Activated naive CD4-positive, alpha-beta T cell treated with anti-CD3 and anti-CD28 coated beads, Interleukin-2, amount 50 U/mL, for 72 hours (primary cell): ENCODE measurements at places on chromosomes 7 and 10. TPM values are rescaled to one million over a fixed set of nuclear protein-coding genes. Genes with fewer than 3 reads are reported as not detected.
A peak's percentile ranks its signal among the peaks of the same experiment; 100 is the strongest.

Gene IDI2
- total RNA-seq: not detected

- no peak for DNase-seq
These were observed 45.6 kb upstream of the SGCE start for GRCh38 chr7:94701555-94701973.

DNA sequence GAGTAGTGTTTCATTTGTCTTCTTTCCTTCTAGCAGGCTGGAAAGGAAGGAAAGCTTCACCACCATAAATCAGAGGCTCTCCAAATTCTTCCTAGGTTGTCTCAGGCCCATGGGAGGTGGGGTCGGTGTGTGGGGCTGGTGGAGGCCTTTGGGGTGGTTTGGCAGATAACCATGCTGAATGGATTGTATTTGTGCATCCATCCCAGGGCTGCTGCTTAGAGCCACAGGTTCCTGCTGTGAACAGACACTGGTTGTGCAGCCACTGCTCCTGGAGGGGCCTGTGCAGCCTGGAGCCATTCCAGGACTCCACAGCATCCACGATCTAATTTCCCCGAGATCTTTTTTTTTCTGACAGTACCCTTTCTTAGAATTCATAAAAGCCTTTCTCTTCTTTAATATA lies 741.8 kb downstream of the SUGCT start:
- DNase-seq: no peak

Gene TFPI2
- 0.82 TPM for total RNA-seq

- no peak for DNase-seq
These were observed 48.5 kb downstream of the RASGEF1A start for GRCh38 chr10:43218206-43218950.

Gene PBLD
- total RNA-seq: 1.7 TPM

Gene GPER1
- total RNA-seq: not detected

Gene PARD3
- total RNA-seq: 1.4 TPM

GRCh38 chr7:151793991-151794507 lies 82.9 kb downstream of the PRKAG2 start:
- no peak for DNase-seq

Gene MACROH2A2
- total RNA-seq: 2.0 TPM

DNA sequence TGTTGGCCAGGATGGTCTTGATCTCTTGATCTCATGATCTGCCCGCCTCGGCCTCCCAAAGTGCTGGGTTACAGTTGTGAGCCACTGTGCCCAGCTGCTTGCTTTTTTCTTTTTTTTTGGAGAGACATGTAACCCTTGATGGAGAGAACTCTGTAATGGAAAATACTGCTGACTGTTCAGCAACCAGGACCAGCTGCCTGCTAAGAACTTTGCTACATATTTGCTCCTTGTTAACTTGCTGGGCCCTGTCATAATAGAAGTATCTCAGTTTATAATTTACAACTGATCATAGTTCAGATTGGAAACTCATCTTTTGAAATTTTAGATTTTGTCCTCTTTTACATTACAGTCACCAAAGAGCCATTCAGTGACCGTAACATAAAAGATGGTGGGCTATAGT lies 34.9 kb downstream of the TASOR2 start:
- DNase-seq: no peak

DNA sequence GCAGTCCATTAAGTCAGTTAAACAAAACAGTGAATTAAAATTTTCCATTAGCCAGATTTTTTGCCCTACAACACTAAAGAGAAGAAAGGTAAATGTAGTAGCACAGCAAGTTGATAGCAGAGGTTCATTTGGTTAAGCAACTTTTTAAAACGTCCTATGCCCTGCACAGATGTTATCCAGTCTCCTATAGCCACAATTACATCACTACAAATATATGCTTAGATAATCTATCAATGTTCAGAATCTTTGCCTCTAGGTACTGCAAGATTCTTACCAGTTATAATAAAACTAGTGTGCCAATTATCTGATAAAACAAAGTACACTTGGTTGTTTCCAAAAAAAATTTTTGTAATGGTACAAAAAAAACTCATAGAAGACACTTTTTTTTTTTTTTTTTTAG lies 175.5 kb upstream of the MYO3A start:
- DNase-seq: no peak

DNA sequence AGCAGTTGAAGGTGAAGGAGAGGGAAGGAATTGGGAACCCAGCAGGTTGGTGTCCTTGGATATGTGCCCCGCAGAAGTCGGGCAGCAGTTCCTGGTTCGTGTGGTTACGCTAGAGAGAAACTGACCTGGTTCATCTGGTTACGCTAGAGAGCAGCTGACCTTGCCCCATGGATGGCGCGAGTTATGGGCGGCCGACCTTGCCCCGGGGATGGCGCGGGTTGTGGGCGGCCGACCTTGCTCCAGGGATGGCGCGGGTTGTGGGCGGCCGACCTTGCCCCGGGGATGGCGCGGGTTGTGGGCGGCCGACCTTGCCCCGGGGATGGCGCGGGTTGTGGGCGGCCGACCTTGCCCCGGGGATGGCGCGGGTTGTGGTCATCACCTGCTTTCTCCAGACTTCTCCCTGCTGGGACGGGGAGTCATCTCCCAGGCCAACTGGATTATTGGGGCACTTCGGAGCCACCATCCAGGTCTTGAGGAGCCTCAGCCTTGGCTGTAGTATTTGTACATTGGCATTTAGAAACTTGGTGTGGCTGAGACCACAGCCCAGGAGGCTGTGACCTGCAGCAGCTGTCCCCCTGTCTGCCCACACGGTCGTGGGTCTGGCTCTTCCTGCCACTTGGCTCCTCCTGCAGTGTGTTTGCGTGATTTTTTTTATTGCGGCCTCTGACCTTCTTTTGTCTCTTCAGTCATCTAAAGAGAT lies 6.1 kb downstream of the GET4 start:
- DNase-seq: no peak

DNA sequence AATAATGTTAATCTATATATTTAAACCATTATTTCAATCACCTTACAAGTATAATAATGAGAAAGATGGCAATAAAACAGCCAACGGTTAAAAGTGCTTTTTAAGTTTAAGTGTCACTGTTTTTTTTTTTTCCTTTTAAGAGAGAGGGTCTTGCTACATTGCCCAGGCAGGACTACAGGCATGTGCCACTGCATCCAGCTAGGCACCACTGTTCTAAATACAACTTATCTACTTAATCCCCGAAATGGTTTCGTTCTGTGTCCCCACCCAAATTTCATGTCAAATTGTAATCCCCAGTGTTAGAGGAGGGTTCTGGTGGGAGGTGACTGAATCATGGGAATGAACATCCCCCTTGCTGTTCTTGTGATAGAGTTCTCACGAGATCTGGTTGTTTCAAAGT lies 49.7 kb downstream of the TNPO3 start:
- no peak for DNase-seq

- no peak for DNase-seq
These were observed 17.4 kb downstream of the ZNRF2 start for GRCh38 chr7:30301751-30302150.

Gene PPP1R17
- not detected for total RNA-seq

Gene SOSTDC1
- not detected for total RNA-seq

DNA sequence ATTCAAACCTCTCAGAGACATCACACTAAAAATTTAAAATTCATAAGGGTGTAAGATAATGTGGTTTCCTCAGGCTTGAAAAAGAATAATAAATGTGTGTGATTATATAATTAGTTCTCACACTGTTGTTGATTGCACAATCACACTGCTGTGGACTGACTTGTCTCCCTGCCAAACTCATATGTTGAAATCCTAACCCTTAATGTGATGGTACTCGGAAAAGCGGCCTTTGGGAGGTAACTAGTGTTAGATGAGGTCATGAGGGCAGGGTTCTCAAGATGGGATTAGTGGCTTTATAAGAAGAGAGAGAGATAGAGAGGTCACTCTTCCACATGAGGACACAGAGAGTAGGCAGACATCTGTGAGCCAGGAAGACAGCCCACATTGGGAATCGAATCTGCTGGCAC lies 128.5 kb upstream of the COL1A2 start:
- DNase-seq: no peak

- no peak for DNase-seq
These were observed 33.6 kb downstream of the SH2D4B start for GRCh38 chr10:80571352-80571751.

GRCh38 chr10:123563994-123564393 lies 102.2 kb upstream of the GPR26 start:
- DNase-seq: no peak

GRCh38 chr10:129970465-129971364 lies 6.6 kb upstream of the EBF3 start:
- no peak for DNase-seq

GRCh38 chr10:15705298-15705697 lies 14.4 kb downstream of the ITGA8 start:
- no peak for DNase-seq

Gene LIPJ
- total RNA-seq: not detected

Gene PIK3AP1
- 0.87 TPM for total RNA-seq

- DNase-seq: no peak
These were observed 38.7 kb downstream of the FAM107B start for GRCh38 chr10:14736043-14736442.

GRCh38 chr10:133312016-133312768 lies 3.5 kb downstream of the ZNF511 start:
- DNase-seq: no peak

GRCh38 chr10:95526044-95526443 lies 35.1 kb downstream of the SORBS1 start:
- no peak for DNase-seq

GRCh38 chr7:30660331-30661255 lies 21.7 kb downstream of the CRHR2 start:
- no peak for DNase-seq

Gene CPA4
- not detected for total RNA-seq

DNA sequence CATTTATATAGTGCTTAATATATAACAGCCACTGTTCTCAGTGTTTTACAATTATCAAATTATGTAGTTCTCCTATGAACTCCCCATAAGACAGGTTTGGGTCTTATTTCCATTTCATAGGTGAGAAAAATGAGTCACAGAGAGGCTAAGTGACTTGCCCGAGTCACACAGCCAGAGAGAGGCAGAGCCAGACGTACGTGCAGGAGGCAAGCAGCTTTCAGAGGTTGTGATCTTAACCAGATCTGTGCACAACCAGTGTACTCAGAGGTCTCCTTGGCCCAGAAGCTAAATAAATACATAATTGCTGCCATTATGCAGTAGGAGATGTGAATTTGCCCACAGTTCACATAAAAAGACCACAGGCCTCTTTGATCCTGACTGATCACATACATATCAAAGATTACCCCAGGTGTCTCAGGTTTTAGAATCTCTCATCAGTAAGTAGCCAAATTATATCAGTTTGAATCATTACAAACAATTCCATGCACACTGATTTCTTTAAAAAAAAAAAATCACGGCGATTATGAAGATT lies 304.7 kb upstream of the AOAH start:
- DNase-seq: peak; percentile 49
